CD4-positive, alpha-beta T cell treated with Interleukin-21 for 1 hour (primary cell): ENCODE measurements at places on chromosomes 3 and 15.

- DNase-seq: no peak
These were observed 181.2 kb downstream of the NECTIN3 start for GRCh38 chr3:111252779-111253178.

- no peak for DNase-seq
These were observed 15.4 kb upstream of the BFSP2 start for GRCh38 chr3:133384331-133385027.

- DNase-seq: no peak
These were observed 79.5 kb upstream of the BLM start for GRCh38 chr15:90637693-90638092.

DNA sequence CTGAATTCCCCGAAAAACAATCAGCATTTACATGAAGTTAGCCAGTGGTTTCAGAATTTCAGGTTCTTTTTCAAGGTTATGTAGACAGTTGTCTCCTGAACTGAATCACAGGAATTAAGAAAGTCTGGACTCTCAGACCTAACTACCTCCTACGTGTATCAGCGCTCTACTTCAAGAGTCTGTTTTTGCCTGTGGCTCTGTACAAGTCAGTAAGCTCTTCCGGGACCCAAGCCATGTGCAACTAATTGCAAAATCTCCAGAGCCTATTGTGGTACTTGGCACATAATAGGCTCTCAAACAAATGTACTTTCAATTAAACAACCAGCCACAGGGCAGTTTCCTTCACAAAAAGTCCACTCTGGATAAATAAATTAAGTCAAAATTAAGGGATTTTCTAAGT, 414.2 kb downstream of the PDCD6IP start:
- no peak for DNase-seq

DNA sequence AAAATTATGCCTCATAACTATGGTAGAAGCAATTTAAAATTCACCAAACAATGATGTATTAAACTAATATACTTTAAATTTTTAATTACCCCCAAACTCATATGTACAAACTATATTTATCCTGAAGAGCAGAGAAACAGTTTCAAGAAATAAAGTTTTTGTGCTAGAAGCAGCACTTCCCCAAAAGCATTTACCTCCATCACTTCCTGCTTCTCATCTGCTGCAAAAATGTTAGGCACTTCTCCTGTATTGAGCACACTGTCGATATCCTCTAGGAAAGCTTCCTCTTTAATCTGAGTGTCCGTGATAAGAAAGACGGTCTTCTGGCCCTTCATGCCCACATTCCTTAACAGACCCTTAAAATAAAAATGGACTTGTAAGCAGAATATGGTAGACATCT, 101.5 kb upstream of the ASB14 start:
- DNase-seq: no peak

DNA sequence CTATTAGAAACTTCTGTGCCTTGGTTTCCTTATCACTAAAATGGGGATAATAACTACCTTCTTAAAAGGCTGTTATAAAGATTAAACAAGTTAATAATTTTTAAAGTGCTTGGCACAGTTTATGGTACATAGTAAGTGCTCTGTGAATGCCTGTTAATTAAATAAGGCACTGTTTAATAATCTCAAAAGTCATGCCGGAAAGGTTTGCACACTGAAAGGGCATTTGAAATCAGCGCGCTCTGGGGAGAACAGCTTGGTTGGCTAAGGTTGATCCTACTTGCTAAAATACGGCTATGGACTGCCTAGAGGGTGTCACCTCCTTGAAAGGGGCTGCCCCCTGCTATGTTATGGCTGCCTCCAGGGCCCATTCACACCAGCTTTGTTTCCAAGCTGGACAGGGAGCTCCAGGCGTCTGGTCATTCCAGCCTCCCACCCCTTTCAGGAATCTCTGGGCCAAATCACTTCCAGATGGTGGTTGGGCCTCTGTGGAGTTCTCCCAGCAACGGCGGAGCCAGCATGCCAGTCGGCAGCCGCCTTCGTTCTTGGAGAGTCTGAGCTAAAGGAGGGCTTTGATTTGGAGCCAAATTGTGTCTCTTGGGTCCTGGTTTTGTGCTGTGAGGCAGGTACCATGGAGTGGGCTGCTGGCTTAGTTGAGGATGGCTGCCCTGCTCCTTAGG, 5.9 kb downstream of the FLNB start:
- DNase-seq: no peak

DNA sequence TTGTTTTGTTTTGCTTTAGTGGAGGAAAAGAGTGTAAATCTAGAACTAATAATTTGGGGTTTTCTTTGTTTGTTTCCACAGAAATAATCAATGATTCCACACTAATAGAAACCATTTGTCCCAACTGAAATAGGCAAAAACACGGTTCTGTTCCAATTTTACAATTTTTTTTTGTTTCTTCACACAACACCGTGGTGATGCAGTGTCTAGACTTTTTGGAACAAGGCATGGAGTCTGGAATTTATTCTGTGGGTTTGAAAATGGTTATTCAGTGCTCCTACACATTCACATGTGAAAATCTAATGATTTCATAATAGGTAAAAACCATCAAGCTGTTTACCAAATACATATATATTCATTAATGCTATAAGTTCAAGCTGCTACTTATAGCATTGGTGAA, 629.0 kb upstream of the TGFBR2 start:
- no peak for DNase-seq

DNA sequence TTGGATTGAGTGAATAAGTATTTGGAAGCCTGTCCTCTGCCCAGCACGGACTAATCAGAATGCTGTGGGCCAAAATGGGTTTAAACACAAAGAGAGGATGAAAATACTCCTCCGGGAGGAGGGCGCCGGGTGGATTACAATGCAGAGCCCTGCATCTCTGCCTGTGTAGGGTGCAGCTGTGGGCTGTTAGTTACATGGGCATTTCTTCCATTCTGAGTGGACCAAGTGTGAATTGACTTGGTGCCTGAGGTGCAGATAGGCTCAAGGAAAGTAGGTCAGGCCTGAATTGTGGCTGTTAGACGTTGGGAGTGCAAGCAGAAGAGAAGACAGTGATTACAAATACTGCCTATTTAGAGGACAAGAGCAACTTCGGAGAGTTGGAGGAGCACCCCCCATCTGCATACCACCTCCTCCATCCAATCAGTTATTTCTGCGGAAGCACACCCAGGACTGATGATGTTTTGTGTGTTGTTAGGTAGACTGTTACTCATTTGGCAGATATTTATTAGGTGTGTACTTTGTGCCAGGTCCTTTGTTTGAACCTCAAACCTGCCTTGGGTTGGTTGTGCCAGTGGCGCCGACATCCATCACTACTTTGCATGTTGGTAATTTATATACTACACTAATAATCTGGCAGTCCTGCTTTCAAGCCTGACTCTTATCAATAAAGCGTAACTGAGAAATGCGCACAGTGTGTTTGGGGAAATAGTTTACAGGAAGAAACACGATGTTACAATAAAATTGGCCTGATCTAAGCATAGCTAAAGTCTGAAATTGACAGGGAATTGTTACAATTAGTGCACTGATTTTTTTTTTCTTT, 33.0 kb downstream of the PTPRG start:
- DNase-seq: no peak

DNA sequence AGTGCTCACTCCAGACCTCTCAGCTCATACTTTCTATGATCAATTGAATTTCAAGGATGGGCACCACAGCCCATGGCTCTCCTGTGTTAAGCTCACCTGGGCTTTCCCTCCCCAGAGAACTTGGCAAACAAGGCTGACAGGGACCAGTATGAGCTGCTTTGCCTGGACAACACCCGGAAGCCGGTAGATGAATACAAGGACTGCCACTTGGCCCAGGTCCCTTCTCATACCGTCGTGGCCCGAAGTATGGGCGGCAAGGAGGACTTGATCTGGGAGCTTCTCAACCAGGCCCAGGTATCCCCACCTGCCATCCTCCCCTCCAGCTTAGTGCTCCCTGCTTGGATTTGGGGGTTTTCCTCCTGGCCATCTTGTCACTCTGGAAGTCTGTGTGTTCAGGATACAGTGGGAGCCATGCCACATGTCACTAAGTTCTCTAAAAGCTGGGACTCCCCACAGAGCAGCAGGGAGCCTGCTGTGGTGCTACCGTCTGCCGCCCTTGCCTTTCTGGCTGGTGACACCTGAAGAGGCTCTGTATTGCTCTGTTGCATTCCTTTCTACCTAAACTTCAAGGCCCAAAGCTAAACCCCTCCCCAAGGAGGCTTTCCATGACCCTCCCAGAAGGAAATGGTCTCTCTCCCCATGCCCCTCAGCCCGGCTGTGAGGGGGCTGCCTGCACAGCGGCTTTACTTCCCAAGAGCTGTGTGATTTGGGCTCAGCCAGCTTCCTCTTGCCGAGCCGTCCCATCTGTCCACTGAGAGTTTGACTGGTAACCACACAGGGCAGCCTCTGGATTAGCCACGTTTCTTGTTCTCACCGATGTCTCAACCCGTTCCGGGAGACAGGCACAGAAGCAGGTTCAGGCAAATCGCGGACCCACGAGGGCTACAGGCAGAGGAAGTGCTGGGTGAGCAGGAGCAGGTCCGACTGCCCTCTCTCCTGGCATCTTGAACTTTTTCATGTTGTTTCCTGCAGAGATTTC, 10.8 kb downstream of the TF start:
- DNase-seq: no peak

GRCh38 chr15:37016231-37016630, 84.1 kb downstream of the MEIS2 start:
- DNase-seq: no peak

DNA sequence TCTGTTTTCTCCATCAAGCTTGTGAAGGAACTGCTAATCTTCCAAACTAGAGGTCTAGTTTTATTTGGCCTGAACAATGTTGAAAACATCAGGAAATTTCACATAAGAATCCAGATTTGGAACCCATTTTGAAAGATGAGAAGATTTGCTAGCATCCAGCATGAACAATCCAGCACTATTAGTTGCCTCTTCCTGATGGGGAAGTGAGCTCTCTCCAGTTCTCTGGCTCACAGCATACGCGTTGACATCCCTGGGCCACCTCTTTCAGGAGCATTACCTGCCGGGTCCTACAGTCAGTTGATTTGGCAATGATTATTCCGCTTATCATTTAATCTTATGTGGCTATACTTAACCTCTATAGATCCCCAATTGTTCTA, 10.9 kb downstream of the GPR87 start:
- DNase-seq: no peak

- no peak for DNase-seq
These were observed 12.7 kb downstream of the TKT start for GRCh38 chr3:53243165-53243564.

DNA sequence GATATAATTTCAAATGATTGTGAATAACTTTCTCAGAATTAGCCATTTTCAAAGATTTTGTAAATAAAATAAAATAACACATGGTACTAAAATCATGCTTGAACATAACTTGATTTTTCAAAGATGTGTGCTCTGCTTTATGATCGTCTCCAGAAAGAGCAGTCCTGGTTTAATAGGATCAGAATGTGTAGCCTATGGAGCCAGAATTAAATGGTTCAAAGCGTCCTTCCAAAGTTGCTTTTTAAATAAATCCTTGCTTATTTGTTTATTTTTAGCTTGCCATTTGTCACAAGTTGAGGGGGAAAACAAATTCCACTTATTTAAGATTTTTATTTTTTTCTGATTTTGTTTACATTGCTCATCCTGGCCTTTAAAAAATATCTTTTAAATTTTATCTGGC, 123.7 kb upstream of the SPRED1 start:
- DNase-seq: no peak

DNA sequence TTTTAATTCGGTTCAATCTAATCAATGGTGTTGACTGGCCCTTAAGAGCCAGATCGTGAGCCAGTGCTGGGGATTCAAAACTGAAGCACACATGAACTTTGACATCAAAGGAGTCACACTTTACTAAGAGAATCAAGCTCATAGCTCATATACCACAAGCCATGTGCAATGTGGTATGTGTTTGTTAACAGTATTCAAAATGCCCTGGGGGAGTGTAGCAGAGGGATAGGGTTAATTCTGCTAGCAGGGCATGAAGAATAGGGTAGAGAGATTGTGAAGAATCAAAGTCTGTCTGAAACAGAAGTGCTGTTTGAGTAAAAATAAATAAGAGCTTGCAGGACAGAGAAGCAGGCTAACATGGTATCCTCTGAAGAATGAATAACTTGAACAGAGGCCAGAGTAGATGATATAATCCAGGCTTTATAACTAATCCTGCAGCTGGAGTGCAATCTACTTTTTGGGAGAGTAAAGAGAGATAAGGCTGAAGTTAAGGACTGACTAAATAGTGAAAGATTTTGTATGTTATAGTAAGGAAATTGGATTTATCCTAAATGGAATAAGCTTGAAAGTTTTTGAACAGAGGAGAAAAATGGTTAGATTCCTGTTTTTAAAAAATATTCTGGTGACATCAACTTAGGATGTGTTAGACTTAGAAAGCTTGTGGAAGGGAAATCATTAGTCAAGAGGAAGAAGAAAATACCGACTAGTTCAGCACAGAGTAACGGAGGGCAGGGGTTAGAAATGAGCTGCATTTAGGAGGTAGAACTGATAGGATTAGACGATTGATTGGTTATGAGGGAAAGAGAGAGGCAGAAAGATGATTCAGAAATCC, 292.0 kb downstream of the NFKBIZ start:
- DNase-seq: no peak

DNA sequence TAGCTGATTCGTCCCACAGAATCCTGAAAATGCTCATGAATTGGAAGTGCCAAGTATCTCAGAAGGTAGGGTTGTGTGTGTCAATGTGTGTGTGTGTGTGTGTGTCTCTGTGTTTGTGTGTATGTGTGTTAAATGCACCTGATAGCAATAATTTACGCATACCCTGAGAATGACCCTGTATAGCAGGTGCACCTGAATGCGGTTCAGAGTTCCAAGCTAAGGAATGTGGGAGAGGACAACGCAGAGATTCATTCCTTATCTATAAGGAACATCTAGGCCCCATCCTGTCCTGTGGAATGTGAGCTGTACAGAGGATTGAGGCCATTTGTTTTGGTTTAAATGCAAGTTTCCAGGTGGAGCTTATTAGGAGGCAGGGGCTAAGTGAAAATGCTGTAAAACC, 49.1 kb upstream of the NEDD4 start:
- no peak for DNase-seq

- no peak for DNase-seq
These were observed 2.9 kb upstream of the CAV3 start for GRCh38 chr3:8730656-8731055.

DNA sequence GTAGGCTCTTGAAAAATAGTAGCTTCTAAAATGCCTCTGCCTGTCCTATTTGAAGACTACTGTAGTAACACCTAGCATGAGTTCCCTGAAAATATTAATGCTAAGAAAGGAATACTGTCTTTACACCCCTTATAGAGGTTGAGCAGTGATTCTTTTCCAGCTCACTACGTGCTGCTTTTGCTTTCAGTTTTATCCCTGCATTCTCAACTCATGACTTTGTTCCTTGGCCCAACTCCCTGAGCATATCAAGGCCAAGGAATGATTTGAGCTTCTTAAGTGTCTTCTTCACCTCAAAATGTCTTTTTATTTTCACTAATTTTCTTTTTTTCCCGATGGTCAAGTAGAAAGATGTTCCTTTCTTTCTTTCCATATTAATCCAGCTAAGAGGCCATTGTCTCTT, 16.5 kb upstream of the P2RY13 start:
- DNase-seq: no peak
